Mucosa of gallbladder (tissue), 1 donor: ENCODE measurements at places on chromosomes 4 and X. TPM values are rescaled to one million over a fixed set of nuclear protein-coding genes. Genes with fewer than 3 reads are reported as not detected.

- peak; percentile 54 for DNase-seq
Measured at GRCh38 chr4:110636680-110637407, 14.0 kb upstream of the PITX2 start.

GRCh38 chrX:10576777-10577447 is 43.5 kb downstream of the MID1 start:
- DNase-seq: no peak

GRCh38 chr4:113077575-113077974 is 28.1 kb downstream of the ANK2 start:
- no peak for DNase-seq

GRCh38 chr4:42747971-42748370 is 91.1 kb upstream of the ATP8A1 start:
- DNase-seq: no peak

- DNase-seq: no peak
Measured at GRCh38 chr4:119623025-119623424, 5.6 kb downstream of the PDE5A start.

- no peak for DNase-seq
Measured at GRCh38 chr4:185142564-185142911, 528 bp upstream of the SLC25A4 start.

- no peak for DNase-seq
Measured at GRCh38 chr4:25949173-25949748, 35.2 kb downstream of the SMIM20 start.

DNA sequence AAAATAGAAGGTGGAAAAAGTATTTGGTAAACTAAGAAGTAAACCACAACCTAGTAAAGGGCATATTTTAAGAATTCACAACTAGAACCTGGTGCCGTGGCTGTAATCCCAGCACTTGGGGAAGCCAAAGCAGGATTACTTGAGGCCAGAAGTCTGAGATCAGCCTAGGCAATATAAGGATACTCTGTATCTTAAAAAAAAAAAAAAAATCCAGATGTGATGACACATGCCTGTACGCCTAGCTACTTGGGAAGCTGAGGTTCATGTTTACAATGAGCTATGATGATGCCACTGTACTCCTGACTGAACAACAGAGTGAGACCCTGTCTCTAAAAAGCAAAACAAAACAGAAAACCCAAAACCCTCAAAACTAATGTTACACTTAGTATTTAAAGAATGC is 294.9 kb upstream of the ZCCHC13 start:
- no peak for DNase-seq

- no peak for DNase-seq
Measured at GRCh38 chr4:64824591-64824990, 415.3 kb upstream of the TECRL start.

DNA sequence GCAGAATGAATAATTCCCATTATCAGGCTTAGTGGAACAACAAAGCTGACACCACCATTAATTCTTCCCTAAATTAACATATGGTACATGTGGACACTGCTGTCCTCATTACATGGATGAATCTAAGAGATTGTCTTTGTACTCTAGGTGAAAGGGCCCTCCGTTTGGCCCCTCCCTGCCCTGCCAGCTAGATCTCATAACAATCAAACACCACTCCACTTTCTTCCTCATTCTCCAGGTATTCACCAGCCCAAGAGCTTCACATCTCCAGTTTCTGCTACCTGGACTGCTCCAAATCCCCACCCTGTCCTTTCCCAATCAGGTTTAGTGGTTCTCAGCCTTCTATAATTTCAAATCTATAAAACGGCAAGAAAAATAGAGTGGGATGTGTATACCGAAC is 3.8 kb downstream of the HSD17B11 start:
- peak; percentile 46 for DNase-seq

DNA sequence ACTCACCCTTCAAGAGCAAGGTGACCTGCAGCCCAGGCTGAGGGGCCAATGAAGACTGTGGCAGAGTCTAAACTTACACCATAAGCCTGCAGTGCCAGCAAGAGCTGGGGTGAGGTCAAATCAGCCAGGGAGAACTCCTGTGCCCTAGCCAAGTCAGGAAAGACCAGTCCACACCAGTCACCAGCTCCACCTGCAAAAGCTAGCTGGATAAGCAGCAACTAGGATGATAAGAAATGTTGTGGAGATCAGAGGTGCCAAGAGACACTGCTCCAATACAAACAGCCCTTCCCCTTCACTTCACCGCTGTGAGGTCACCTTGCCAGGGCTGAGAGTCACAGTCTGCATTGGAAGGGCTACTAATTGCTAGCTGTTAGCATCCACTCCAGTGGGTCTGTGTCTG is 31.3 kb downstream of the NIPAL1 start:
- peak; percentile 67 for DNase-seq

DNA sequence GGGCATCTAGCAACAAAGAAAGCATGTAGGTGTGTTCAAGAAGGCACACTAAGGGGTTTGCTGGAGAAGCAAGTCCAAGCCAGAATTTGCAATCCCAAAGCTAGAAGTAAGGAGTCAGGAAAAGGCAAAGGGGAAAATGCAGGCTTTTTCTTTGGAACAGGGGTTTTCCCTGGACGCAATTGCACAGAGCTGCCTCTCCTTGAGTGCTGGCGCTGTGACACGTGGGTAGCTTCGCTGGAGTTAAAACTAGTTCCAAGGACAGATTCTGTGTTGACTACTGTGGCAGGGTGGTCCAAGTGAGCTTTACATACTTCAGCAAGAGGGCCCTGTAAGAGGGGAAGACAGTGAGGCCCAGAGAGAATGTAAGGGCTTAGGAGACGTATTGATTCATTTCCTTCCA is 277.1 kb downstream of the ADGRA3 start:
- DNase-seq: peak; percentile 13

DNA sequence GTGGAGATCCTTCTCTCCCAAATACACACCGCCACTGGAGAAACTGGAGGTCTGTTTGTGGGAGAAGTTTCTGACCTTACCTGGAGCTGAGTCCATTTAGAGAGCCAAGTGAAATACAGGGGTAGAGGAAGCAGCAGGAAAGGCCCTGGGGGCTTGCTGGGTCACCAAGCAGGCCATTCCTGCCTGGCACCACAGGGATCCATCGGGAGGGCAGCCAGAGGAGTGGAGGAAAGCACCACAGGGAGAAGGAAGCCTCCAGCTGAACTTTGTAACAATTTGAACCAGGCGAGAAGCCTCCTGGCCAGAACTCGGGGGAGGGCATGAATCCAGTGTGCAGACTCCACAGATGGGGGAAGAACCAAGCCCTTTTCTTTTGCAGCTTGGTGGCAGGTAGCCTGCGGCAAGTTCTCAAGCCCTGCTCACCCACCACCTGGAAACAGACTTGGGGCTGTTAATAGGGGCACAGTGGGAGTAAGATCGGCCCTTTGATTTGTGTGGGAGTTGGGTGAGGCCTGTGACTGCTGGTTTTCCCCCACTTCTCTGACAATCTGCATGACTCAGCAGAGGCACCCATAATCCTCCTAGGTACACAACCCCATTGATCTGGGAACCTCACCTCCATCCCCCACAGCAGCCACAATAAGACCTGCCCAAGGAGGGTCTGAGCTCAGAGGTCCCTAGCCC is 94.6 kb downstream of the IRS4 start:
- DNase-seq: no peak

GRCh38 chr4:86927843-86928395 is 6.9 kb upstream of the AFF1 start:
- no peak for DNase-seq

- no peak for DNase-seq
Measured at GRCh38 chr4:140047786-140048185, 106.2 kb downstream of the MAML3 start.

- DNase-seq: no peak
Measured at GRCh38 chrX:43141885-43142284, 363.9 kb upstream of the PPP1R2C start.

DNA sequence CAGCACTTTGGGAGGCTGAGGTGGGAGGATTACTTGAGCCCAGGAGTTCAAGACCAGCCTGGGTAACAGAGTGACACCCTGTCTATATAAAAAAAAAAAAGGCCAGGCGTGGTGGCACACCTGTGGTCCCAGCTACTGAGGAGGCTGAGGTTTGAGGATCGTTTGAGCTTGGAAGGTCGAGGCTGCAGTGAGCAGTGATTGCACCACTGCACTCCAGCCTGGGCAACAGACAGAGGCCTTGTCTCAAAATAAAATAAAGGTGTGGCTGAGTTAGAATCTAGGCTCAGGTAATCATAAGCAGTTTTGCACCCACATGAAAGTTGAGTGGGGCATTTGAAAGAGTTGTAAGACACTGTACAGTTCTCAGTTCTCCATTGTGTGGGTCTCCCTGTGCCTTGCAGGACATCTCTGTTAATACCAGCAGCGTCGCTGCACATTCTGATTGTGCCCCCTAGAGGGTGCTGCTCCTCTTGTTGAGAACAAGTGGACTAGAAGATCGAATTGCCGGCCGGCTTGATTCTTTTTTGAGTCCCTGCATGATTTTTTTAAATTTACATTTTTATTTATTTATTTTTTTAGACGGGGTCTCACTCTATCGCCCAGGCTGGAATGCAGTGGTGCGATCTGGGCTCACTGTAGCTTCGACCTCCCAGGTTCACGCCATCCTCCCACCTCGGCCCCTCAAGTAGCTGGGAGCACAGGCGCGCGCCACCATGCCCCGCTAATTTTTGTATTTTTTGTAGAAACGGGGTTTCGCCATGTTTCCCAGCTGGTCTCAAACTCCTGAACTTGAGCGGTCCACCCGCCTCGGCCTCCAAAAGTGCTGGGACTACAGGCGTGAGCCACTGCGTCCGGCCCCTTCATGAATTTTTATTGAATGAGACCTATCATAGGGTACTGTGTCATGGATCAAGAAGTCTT is 73.6 kb upstream of the RBMX start:
- DNase-seq: peak; percentile 64

- peak; percentile 62 for DNase-seq
Measured at GRCh38 chr4:158805635-158806471, 37.0 kb downstream of the FNIP2 start.

DNA sequence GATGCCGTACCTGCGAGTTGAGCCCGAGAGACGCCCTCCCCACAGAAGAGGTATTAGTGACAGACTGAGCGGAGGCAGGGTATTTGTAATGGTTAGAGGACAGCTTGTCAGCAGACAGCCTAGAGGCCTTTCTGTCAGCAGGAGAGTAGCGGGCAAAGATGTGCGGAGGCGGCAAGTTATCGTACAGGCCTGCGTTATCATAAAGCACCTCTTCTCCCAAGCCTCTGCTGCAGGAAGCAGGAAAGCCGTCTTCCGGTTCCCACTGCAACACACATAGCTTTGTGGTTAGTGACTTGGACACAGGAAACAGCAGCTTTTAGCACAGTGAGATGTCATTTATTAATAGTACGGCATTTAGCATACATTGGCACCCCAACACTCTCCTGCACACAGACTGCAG is 158.3 kb downstream of the AFAP1 start:
- DNase-seq: no peak

GRCh38 chr4:13656569-13657405 is 29.3 kb upstream of the BOD1L1 start:
- peak; percentile 54 for DNase-seq

- no peak for DNase-seq
Measured at GRCh38 chr4:31807036-31807435, 1086.9 kb downstream of the PCDH7 start.

DNA sequence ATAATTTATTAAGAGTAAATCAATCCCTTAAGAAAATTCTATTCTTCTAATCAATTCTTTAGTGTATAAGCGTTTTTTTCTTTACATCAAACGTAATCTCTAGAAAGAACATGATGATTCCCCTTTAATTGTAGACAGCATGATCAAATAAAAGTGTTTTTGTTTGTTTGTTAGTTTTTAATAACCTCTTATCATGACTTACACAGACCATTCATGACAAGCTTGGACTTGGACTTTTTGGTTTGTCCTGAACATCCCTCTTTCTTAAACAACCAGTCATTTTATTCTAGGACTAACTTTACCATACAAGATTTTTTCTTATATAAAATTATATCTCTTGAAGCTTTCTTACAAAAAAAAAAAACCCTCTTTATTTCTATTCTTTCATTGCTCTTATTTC is 344.6 kb upstream of the SPOCK3 start:
- DNase-seq: no peak

GRCh38 chr4:780716-781492 is 45.0 kb downstream of the CPLX1 start:
- no peak for DNase-seq

- DNase-seq: no peak
Measured at GRCh38 chr4:147340591-147341120, 140.2 kb upstream of the EDNRA start.

DNA sequence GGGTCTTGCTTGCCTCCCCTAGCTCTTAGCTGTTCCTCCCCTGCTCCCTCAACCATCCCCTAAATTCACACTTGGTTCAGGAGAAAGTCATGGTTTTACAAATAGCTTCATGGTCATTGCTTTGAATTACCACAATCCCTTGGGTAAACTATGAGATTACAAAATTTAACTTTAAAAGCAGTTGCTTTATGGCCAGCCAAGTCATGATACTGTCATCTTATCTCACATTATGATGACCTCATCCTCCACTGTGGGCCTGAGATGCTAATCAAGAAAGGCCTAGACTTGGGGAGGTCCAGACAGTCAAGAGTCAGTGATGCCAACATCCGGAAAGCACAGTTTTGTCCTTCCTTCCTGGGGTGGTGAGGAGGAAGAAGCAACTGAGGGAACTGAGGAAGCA is 10.5 kb upstream of the FGF16 start:
- no peak for DNase-seq

DNA sequence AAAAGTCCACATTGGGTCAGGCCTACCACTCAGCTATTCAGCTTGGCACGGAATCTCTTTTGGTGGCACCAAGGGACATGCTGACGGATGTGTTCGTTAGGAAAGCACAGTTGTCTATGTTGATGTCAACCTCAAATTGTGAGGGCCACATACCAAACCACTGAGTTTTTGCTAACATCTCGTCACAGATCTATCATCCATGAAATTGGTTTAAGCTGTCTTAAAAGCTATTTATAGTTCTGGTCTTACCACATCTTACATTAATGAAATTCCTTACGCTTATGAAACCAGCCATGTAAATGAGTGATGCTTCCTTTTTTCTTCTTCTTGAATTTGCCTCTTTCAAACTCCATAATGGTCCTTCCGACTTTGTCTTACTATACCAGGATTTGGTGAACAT is 101.5 kb downstream of the MGST2 start:
- no peak for DNase-seq

- no peak for DNase-seq
Measured at GRCh38 chr4:2330091-2331042, 68.5 kb upstream of the MXD4 start.

DNA sequence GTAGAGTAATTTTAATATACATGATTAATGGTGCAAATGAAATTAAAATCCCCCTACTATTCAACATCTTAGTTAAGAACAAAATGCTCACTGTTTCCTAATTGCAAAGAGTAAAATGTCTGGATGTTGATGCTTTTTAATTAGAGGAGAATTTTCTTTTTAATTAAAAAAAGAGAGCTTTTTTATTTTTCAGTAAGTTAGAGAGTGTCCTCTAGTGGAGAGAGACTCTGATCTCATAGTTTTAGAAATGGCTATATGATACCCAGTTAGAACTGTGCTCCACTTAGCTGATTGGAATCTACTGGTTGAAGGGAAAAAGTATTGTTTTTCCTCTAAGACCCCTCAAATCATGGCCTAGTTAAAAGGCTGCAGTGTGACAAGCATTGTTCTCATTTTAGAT is 312.0 kb upstream of the MAGEB2 start:
- no peak for DNase-seq

- no peak for DNase-seq
Measured at GRCh38 chrX:153763298-153763932, 634 bp upstream of the PLXNB3 start.

Gene KIAA1210
- not detected for total RNA-seq

Gene DEFB131A
- not detected for total RNA-seq

Gene PPBP
- total RNA-seq: 0.60 TPM

Gene CT45A10
- not detected for total RNA-seq

Gene L1CAM
- total RNA-seq: 10.0 TPM

Gene SMPX
- total RNA-seq: 1.5 TPM

Gene KCNIP4
- 3.3 TPM for total RNA-seq

Gene BEX5
- 41.1 TPM for total RNA-seq

Gene VCX2
- not detected for total RNA-seq

Gene STK32B
- 4.1 TPM for total RNA-seq

Gene IL2
- 3.4 TPM for total RNA-seq
